ENCODE measurements at places on chromosomes 4 and X. TPM values are rescaled to one million over a fixed set of nuclear protein-coding genes. Genes with fewer than 3 reads are reported as not detected.

Gene TCP11X2
- total RNA-seq, result not detected

Gene TCEAL6
- not detected for total RNA-seq

Gene MID1
- total RNA-seq, result 70.5 TPM

Gene ADAM29
- not detected for total RNA-seq

Gene SYTL4
- total RNA-seq, result 16.0 TPM

Gene COL4A6
- total RNA-seq, result 0.15 TPM

Gene CT45A9
- total RNA-seq, result not detected

Gene F8A3
- 15.7 TPM for total RNA-seq

Data from Calu3 (cell line).